ENCODE measurements at places on chromosomes 11 and 22.

DNA sequence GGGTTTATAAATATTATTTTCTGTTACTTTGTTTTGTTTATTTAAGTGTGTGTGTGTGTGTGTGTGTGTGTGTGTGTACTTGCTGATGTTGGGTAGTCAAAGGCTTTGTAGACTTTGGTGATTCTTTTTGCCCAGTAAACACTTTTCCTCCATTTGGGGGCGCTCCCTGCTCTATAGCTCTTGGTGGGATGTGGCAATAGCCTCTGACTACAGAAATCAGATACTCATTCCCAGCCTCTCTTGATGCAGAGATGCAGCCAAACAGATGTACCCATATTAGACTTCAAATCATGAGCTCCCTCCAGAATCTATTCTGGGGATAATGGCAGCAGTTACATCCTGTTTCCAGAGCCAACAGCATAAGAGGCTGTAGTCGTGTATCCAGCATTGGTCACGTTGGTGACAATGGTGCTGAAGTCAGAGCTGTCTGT is 33.4 kb upstream of the APOL5 start:
- no peak for DNase-seq

GRCh38 chr11:126722006-126722736 is 278.4 kb downstream of the KIRREL3 start:
- DNase-seq = no peak

- DNase-seq = no peak
Measured at GRCh38 chr11:85848006-85848405, 7.2 kb upstream of the CCDC83 start.

- DNase-seq = no peak
Measured at GRCh38 chr11:47354913-47355282, 2.4 kb upstream of the MYBPC3 start.

- DNase-seq = peak; percentile 88
Measured at GRCh38 chr22:50261615-50262459, at the start of gene MAPK12. Gene MAPK12, minus strand, starts transcription at chr22:50261683. Its CDS starts 174 bp downstream, at chr22:50261509.

GRCh38 chr11:70091638-70092037 is 13.5 kb downstream of the ANO1 start:
- DNase-seq = no peak

GRCh38 chr11:108929241-108929640 is 264.4 kb downstream of the DDX10 start:
- DNase-seq = no peak

DNA sequence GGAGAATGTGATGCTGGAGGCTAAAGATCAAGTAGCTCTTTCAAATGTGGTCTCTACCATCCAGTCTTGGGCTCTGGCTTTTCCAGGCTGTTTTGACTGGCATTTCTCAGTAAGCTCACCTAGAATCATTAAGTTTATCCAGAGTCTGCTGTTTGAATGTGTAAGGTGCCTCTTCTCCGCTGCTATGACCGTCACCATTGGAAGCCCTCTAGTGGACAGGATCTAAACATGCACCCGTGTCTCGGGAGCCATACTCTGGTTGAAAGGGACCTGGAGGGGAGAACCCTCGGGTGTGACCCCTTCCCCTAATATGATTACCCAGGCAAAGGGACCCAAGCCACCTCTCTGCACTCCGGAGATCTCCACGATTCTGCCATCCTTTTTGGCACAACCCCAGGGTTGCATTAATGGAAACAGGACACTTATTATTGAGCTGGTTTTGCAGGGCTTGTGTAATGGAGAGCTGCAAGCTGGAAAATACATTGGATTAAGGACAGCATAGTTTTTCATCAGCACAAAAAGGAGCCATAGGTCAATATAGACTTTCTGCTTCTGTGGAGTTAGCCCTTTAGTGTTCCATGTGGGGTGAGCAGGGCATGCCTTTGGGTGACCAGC is 191.0 kb upstream of the LARGE1 start:
- peak; percentile 65 for DNase-seq
